ENCODE measurements at places on chromosomes 7 and 10.

DNA sequence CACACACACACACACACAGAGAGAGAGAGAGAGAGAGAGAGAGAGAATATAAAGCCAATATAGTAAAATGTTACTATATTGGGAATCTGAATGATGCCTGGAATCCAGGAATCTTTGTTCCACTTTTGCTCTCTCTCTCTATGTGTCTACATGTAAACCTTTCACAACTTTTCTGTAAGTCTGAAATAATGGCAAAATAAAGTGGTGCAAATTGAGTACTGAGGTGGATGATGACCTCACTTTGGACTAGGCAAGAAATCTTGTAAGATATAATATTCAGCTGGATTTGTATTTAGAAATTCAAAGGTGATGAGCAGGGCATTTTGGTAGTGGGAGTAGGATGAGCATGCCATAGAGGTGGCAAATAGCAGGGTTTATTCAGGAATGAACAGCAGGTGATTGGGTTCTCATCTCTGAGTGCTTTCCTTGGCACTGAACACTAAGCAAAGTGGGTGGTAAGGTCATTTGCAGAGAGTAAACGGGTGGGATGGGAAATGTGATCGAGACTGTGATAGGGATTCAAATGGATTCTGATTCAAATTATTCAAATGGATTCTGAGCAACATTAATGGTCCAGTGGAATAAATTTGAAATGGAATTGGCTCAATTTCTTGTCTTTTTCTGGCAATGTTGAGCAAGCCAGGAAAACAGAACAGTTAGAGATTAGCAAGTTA lies 9.7 kb upstream of the ANLN start:
- no peak for DNase-seq

GRCh38 chr7:106999023-106999422 lies 45.5 kb upstream of the PRKAR2B start:
- no peak for DNase-seq

GRCh38 chr7:22842973-22843372 lies 20.3 kb upstream of the TOMM7 start:
- DNase-seq = no peak

DNA sequence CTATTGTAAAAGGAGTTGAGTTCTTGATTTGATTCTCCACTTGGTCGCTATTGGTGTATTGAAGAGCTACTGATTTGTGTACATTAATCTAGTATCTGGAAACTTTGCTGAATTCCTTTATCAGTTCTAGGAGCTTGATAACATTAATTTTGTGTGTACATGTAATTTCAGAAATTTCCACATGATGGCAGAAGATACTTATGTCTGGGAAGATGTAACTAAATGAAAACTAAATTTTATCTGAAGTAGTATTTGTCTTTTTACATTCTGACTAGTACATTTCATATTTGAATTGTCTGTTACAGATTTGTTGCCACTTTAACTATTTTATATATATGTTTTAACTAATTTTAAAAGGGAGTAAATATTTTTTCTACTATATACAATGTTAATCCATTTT lies 27.6 kb downstream of the SDHAF3 start:
- DNase-seq = no peak

DNA sequence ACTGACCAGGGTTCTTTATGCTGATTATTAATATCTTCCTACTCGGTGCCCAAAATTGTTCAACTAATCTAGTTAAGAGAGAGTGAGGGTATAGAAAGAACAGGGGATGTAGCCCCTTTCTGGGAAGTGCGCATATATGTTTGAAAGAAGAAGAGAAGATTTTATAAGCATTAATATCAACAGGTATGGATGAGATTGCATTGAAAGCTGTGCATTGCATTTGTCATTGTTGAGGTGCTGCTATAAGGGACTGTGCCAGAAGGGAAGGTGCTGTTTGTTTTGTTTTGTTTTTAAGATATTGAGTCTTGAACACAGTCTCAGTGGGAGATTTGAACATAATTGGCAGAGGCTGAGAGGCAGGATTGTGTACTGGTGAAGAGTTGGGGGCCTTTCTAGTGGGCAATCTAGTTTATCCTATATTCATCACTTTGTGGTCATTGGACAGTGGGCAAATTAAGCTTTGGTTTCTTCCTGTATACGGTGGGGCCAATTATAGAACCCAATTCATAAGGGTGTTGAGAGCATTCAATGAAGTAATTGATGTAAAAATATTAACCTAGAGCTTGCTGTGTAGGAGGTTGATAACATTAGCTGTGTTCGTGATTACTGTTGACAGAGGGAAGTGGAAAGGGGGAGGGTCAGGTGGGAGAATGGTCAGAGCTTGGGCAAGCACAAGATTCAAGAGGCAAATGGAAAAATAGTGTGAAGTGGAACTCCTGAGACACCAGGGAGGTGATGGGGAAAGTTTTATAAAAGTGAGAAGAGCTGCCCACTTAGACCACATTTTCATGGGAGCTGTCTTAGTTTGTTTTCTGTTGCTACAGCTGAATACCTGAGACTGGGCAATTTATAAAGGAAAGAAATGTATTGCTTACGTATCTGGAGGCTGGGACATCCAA lies 19.9 kb upstream of the PCGF5 start:
- DNase-seq = no peak

Measured in nephron progenitor cell (in vitro differentiated cells).